Hippocampal formation (tissue), 2 donors: ENCODE measurements at places on chromosomes 3 and 15.

DNA sequence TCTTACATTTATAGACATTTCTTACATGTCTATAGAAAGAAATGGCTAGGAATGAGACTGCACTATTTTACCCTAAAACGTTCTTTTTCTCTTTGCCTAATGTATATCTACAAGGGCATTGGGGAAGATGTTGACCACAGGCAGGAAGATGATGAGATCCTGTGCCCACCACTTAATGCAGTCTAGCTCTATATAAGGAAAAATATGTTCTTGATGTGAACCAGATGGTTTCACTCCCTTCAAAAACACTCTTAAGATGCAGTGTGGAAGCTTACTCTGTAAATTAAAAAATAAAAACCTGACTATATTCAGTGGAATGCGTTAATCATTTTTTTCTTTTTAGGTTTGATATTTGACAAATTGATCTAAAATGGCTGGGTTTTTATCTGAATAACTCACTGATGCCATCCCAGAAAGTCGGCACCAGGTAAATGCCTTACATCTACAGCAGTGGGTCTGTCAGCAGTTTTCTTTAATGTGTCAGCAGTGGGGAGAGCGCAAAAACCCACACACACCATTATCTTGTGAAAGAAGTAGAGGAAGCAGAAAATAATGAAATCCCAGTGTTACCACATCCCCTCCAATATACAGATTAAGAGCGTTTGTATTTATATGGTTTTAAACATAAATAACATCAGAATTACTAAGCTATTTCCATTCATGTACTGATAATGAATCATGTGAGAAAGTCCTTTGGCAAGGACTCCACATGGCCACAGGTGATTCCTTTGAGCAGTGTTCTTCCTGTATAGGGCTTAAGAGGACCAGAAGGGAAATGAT is 10.1 kb downstream of the AGTR1 start:
- DNase-seq = no peak

GRCh38 chr3:133413161-133414020 is 13.5 kb downstream of the BFSP2 start:
- DNase-seq = peak; percentile 17

- DNase-seq = no peak
These were observed 40.6 kb downstream of the FAIM start for GRCh38 chr3:138649134-138649533.

GRCh38 chr15:68504681-68505170 is 72.8 kb upstream of the ITGA11 start:
- DNase-seq = no peak

GRCh38 chr3:139534455-139534812 is 5.1 kb downstream of the RBP1 start:
- DNase-seq = no peak

DNA sequence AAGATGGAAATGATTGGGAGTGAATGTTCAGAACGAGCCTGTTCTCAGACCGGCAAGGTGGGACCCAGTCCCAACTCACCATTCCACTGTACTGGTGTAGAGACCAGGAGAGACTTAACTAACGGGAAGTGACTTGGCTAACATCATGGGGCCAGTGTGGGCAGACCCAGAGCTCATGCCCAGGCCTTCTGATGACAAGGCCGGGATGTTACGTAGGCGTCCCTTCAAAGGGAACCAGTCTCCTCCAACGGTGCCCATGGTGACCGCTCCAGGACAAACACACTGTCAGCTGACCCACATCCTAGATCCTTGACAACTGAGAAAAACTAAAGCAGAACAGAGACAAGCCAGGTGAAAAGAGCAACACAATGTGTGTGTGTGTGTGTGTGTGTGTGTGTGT is 128.4 kb upstream of the HACD2 start:
- no peak for DNase-seq

DNA sequence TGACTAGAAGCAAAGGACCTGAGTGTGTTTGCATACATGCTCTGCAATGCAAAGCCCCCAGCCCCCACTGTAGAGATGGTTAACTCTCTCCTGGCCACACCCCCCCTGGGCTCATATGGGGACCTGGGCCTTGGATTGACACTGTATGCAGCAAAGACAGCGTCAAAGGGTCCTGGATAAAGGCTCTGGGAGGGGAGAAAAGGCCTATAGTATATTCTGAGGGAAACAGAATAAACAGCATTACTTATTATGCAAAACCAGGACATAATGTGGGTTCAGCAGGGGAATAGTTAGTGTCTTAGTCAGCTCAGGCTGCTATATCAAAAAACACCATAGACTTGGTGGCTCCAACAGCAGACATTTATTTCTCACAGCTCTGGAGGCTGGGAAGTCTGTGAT is 158.7 kb downstream of the APBA2 start:
- DNase-seq = peak; percentile 24

DNA sequence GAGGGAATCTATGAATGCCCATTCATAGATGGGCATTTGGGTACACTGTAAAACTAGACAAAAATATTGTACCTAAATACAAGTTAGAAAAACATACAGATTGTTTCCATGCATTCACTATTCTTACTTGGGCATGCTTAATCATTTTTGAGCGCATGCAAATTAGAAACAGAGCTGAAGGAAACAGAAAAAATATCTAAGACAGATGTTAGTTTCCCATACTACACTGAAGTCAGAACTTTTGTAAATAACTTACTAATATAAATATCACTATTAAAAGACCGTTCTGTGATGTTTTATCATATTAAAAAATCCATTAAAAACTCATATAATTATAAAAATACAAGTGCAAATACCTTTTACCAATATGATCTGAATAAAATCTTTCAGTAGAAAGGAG is 58.7 kb downstream of the GOLIM4 start:
- DNase-seq = no peak

DNA sequence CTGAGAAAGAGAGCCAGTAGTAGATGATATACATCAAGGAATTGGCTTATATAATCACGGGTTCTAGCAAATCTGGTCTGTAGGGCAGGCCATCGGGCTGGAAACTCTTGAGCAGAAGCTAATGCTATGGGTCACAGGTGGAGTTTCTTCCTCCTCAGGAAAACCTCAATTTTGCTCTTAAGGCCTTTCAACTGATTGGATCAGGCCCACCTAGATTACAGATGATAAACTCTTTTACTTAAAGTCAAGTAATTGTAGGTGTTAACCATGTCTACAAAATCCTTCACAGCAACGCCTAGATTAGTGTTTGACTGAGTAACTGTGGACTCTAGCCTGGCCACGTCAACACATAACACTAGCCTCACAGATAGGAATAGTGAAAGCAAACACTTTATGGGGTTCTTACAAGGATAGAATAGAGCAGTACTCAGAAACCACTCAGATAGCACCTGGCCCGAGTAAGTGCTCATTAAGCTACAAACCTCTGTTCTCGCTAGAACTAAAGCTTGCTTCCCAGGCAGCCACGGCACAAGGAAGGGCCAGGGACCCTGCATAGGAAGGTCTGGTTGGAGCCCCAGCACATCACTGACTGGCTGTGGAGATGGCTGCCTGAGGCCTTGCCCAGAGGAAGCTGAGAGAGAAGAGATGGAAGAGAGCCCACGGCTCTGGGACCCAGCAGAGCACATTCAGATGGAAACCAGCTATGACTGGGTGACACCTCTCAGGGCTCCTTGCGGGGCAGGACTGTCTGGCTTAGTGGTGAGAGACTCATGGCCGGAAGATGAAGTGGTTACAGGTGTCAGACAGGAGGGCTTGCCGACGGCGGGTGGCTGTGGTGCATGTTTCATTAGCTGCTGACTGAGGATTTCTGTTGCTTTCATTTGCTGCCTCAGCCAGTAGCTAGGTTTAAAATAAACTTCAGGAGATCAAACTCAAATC is 202.5 kb upstream of the TLE3 start:
- DNase-seq = no peak

DNA sequence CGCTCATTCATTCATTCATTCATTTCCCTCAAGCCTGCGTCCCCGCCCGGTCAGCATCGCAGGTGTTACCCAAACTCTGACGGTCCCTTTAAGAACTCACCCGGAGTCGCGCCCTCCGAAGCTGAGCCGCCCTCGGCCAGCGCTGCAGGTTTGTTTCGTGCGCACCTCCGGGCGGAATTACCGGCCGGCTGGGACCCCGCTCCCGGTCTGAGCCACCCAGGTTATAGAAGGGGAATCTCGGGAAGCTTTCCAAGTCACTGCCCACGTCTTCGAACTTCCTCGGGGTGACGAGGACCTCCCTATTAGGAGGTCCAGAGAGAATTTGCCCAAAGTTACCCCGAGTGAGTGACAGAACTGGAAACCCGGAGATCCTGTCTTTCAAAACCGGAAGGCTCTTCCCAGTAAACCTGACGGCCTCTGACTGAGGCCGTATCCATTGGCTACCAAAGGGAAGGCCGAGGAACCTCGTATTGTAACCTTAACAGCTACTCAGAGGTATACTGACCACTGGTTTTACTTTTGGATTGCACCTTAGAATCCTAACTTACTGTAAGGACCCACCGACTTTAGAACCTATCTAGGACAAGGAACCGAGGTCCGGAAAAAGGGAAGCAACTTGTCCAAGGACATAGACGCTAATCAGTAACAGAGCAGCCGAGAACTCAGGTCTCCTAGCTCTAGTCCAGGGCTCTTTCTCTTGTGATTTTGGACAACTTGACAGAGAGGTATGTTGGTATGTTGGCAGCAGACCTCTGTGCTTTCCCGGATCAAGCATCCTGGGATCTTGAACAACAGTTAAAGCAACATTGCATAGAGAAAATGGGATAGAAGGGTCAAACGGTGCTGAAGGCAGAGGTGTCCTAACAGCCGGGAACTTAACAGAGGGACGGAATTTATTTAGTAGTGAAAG is 788 bp upstream of the DLG1 start:
- no peak for DNase-seq

GRCh38 chr3:108479224-108479623 is 31.2 kb downstream of the MYH15 start:
- DNase-seq = no peak

GRCh38 chr15:93012786-93013185 is 76.2 kb downstream of the RGMA start:
- DNase-seq = no peak

DNA sequence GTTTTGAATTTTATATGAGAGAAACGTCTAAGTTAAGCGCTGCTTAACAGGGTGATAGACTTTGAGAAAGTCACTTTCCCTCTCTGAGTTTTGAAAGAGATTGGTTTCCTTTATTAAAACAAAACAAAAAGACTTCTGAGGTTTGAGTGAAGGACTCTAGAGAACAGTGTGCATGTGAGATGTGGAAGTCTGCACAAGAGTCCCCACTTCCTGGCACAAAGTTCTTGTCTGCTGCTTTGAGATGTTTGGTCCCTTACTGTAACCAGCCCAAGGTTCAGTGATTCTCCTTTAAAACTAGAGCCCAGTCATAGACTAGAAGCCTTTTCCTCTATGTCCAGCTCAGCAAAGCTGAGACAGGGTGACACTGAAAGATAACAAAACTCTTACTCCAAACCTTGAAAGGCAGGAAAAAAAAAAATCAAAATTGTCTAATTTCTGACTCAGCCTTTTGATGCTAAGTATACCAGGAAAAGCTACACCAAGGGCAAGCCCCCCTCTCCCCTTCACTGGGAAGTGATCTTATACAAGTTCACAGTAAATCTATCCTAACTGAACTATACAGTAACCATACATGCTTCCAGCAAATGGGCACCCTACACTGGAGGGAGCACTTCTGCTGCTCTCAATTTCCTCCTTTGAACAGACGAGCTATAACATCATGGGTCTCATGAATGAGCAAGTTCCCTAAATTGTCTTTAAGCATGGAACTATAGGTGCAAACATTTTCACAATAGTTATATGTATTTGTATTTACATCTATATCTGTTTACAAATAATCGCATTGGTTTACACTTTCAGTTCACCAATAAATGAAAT is 2.3 kb downstream of the POPDC2 start:
- DNase-seq = no peak

DNA sequence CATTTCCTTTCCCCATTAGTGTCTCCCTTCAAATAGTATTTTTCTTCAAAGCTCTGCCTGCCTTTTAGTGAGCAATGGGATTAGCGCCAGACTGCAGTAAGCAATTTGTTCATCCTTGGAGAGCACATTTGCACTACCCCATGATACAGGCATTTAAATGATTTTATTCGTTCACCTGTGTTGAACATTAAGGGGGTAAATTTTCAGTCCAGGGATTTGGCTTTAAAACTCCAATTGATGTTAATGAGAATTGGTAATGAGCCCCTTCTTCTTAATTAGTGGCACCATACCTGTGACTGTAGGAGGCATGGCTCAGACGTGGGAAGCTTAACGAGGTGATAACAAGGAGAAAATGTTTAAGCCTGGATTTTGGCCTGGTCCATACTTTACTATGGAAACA is 161.4 kb upstream of the NANOGP8 start:
- no peak for DNase-seq

GRCh38 chr3:8205881-8206280 is 295.7 kb upstream of the LMCD1 start:
- no peak for DNase-seq

DNA sequence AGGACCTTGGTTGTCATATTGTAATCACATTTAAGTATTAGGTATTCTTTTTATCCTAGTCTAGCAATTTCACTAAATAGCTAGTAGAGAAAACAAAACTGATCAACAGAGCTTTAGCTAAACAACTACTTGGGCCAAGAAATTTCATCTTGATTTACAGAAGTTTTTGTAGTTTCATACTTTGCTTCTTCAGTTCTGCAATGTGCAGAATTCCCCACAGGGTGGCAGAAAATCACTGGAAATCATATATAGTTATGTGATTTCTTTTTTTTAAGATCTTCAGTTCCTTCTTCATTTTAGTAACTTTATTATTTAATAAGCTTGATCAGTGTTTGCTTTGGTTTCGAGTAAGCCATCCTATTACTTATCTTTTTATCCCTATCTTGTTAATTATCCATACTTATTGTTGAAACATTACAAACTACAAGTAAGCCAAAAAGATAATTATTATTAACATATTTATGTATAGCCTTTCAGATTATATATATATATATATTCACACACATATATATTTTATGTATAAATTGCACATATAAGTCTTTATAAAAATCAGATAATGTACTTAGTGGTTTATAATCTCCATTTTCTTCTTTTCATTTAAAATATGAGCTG is 2.2 kb upstream of the BNIP2 start:
- no peak for DNase-seq

- no peak for DNase-seq
These were observed 120.7 kb upstream of the LINGO1 start for GRCh38 chr15:77753281-77753873.

GRCh38 chr3:52311576-52312119 is 4.5 kb upstream of the DNAH1 start:
- no peak for DNase-seq

- DNase-seq = no peak
These were observed 799 bp downstream of the SERF2 start for GRCh38 chr15:43792761-43793476.

GRCh38 chr3:11088831-11089230 is 65.5 kb upstream of the HRH1 start:
- no peak for DNase-seq

DNA sequence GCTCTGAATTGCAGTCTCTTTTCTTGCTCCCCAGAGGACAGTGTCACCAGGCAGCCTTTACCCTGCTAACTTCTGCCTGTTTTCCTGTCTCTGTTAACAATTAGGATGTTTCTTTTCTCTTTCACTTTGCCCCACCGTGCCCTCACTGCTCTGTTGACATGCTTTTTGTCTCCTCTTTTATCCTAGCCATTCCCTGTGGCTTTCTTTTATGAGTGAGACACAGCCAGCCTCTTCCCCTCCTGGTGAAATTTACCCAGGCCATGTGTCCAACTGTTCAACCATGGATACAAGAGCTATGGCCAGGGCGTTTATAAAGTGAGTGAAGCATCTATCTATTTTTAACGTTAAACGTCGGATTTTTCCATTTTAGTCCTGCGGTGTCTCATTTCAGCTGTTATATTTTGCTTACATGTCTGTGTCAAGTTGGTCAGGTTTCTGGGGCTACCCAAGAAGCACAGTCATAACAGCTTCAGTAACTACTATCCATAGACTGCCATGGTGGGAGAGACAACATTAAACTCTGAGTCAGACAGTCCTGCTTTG is 443.2 kb upstream of the AZI2 start:
- no peak for DNase-seq
